ENCODE measurements at places on chromosomes 6 and 20.
A peak's percentile ranks its signal among the peaks of the same experiment; 100 is the strongest.

GRCh38 chr6:35243386-35243958 is 16.1 kb upstream of the ZNF76 start:
- DNase-seq: no peak

GRCh38 chr20:10523443-10523842 is 88.3 kb downstream of the SLX4IP start:
- DNase-seq: no peak

GRCh38 chr6:31901415-31901952 is 402 bp downstream of the ZBTB12 start:
- DNase-seq: peak; percentile 63

- no peak for DNase-seq
These were observed 74.3 kb upstream of the MLN start for GRCh38 chr6:33877982-33878535.

DNA sequence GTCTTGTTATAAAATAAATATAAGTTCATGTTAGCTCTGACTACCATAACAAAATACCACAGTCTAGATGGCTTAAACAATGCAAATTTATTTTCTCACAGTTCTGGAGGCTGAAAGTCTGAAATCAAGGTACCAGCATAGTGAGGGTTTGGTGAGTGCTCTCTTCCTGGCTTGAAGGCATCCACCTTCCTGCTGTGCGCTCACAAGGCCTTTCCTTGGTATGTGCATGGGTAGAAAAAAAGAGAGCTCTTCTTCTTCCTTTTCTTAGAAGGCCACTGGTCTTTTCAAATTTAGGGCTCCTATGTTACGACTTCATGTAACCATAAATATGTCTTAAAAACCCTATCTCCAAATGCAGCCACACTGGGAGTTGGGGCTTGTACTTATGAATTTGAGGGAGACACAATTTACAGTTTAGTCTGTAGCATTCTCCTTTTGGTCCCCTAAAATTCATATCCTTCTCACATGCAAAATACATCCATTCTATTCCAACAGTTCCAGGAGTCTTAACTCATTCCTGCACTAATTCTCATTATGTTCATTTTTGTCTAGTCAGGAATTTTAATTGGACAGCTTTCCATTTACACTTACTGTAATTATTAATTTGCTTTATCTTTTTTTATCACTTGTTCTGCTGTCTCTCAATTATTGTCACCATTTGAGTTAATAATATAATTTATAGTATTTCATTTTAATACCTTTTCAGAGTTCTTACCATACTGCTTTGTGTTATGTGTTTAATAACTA is 381.9 kb upstream of the EPHA7 start:
- no peak for DNase-seq

DNA sequence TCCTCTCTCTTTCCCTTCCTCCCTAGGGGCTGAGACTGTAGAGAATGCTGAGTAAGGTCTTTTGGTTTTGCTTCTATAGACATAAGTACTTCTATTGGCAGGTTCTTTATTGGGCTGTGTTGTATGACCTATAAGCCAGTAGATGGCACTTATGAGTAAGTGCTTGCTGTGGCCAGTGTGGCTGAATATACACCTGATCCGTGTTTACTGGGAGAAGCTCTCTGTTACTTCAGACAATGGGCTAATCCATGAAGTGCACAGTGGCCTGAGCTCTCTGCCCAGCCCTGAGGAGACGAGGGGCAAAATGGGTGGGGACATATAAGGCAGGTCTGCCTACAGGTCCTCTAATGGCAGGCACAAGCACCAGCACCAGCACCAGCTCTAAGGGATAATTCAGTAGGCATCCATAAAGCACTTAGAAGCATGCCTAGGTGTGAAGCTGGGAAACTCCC is 610.3 kb downstream of the RNF144B start:
- no peak for DNase-seq

GRCh38 chr6:13229205-13230085 is 98.9 kb downstream of the TBC1D7 start:
- peak; percentile 10 for DNase-seq

- no peak for DNase-seq
These were observed 6.0 kb downstream of the ZC3H12D start for GRCh38 chr6:149478631-149479314.
